ENCODE measurements at places on chromosomes 7 and 10.

DNA sequence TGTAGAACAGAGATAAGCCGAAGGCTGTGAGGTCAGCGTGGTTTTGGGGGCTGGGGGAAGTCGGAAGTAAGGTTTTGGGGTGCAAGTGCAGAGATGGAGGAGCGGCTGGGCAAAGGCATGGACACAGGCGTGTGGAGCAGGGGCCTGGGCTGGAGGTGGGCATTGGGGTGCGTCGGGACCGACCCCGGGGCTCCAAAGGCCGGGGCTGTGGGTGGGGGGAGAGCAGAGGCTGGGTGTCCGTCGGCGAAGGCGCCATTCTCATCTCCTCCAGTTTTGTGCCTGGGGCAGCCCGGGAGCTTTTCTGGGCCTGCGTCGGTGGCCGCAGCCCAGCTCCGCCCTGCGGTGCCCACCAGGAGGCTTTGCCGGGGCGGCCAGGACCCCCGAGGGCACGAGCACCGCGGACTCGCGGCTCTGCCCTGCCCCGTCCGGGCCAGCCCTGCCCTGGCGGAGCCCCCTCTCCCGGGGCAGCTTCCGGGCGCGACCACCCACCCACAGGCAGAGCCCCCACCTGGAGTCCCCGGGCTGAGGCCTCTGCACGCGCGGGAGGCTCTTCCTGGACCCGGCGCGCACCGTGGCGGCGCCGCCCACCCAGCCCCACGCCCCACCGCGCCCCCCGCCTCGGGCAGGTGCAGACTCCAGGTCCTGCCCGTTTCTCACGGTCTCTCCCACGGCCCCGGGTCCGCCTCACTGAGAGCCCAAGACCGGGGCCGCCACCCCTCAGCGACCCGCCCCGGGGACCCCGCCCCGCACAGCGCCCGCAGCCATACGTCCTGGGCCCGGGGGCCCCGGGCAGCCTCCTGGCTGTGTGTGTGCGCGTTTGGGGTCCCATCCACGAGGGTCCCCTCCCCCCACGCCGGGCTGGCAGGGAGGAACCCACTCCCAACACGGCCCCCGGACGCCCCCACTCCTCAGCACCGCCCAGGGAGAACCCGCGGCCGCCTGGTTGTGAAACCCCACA, 7.7 kb upstream of the SCART1 start:
- no peak for DNase-seq

GRCh38 chr10:128747582-128748346, 621.5 kb upstream of the MKI67 start:
- DNase-seq: no peak

GRCh38 chr7:43873300-43873699, 4.0 kb upstream of the MRPS24 start:
- DNase-seq: peak; percentile 62

- peak; percentile 95 for DNase-seq
These were observed 51.8 kb downstream of the CAV1 start for GRCh38 chr7:116576350-116577319.

DNA sequence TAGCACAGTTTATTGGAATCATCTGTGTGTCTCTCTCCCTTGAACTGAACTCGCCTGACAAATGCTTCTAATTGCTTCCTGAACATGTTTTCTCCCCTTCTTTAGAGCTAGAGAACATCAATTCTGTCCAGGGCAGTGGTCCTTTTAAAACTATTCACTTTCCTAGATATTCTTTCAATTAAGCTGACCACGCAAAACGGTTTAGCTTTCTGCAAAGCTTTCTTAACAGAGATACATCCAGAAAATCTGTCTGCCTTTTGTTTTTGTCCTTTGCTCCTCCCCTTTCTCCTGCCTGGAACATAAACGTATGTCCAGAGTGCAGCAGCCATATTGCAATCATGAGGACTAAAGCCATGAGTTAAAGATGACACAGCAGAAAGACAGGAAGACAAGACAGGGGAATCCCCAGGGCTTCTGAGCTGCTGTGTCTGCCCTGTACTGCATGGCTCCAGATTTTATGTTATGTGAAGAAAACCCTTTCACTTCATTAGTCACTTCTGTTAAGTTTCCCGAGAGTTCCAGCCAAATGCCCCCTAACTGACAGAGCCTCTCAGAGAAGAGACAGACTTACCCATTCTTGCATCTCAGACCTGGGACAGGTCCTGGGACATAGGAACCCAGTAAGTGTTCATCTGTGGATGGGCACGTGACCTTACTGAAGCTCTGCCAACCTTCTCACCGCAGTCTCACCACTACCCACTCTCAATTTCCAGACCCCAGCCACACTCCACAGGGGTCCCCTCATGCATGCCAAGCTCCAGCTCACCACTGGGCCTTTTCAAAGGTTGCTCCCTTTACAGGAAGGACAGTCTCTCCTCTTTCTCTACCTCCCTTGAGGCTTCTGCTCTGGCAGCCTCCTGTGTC, 35.0 kb upstream of the CPXM2 start:
- peak; percentile 61 for DNase-seq

Measured in RCC 7860 (cell line).